ENCODE measurements at places on chromosomes 4 and X.

- no peak for DNase-seq
Measured at GRCh38 chrX:24332878-24333277, 19.0 kb upstream of the SUPT20HL2 start.

- no peak for DNase-seq
Measured at GRCh38 chr4:25229804-25230203, 4.0 kb upstream of the PI4K2B start.

DNA sequence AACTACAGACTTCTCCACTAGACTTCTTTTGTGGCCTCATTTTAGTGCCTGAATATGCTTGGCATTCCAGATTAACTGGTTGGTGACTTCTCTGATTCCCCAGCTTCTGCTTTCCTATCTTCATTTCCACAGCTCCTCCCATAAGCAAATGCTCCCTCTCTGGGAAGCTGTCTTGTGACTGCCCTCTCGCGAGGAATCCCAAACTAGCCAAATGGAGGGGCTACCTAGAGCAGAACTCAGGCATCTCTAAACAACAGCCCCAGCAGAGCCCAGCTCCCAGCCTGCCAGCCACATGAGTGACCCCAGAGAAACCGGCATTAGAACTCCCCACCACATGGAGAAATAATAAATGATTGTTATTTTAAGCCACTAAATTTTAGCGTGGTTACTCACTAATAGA lies 7.6 kb upstream of the VEGFD start:
- DNase-seq: no peak

DNA sequence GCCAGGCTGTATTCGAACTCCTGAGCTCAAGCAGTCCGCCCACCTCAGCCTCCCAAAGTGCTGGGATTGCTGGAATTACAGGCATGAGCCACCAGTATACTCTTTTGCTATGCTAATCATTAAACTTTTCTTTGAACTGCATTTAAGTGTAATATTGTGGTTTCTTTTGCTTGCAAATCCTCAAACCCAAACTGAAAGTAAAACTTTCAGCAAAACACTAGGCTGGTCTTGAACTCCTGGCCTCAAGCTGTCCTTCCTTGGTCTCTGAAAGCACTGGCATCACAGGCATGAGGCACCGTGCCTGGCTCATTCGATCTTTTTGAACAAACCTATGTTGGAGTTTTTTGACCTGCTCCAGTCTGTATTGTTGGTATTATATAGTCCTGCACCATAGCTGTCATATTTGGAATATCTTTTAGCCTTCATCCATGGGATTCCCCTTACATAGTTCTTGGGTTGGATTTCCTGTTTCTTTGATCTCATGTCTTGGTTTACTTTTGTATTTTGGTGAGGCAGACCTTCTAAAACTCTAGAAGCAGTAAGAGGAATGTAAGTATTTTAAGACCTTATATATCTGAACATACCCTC lies 34.1 kb downstream of the MOB1B start:
- DNase-seq: no peak

DNA sequence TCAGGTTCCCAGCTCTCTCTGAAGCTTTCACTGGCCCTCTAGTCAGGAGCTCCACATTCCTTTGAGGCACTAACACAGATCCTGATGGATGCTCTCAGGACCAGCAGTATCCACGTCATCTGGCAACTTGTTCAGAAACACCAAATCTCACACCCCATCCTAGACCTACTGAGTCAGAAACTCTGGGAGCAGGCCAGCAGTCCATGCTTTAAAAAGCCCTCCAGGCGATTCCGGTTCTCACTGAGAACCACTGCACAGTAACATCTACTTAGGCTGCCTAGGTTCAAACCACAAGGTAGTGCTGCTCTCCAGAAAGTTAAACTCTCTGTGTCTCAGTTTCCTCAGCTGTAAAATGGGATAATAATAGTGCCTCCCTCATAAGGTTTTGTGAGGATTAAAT lies 55.3 kb downstream of the CCDC158 start:
- DNase-seq: no peak

GRCh38 chrX:72146527-72146926 lies 14.8 kb upstream of the RTL5 start:
- DNase-seq: no peak

GRCh38 chr4:185730849-185731608 lies 81.0 kb downstream of the SORBS2 start:
- DNase-seq: no peak

DNA sequence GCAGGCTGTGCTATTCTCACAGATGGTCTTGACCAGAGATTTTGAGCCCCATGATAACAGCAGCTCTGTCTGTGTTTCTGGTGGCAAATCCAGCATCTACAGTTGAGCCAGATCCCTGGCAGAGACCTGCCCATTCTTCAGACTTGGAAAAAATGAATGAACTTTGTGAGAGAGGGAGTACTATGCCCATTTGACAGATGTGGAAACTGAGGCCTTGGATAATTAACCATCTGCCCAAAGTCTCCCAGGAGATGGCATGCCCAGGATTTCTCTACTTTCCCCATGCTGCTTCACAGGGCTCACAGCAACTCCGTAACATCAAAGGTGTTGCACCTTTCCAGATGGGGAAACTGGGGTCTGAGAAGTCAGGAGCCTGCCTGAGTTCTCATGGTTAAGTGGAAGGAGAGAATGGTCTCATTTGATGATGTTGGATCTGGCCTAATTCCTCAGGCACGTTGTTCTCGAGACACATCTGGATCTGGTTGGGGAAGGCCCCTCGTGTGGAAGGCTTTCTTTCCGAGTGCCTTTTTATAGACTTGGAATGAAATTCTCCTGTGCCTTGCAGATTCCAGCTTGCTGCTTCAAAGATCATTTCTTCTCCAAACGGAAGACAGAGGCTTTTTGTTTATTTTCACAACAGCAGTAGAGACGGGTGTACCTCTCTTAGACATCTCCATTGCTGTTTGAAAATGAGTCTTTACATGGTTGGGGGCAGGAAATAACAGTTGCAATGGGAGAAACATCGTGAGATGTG lies 73.3 kb upstream of the STX18 start:
- DNase-seq: no peak

DNA sequence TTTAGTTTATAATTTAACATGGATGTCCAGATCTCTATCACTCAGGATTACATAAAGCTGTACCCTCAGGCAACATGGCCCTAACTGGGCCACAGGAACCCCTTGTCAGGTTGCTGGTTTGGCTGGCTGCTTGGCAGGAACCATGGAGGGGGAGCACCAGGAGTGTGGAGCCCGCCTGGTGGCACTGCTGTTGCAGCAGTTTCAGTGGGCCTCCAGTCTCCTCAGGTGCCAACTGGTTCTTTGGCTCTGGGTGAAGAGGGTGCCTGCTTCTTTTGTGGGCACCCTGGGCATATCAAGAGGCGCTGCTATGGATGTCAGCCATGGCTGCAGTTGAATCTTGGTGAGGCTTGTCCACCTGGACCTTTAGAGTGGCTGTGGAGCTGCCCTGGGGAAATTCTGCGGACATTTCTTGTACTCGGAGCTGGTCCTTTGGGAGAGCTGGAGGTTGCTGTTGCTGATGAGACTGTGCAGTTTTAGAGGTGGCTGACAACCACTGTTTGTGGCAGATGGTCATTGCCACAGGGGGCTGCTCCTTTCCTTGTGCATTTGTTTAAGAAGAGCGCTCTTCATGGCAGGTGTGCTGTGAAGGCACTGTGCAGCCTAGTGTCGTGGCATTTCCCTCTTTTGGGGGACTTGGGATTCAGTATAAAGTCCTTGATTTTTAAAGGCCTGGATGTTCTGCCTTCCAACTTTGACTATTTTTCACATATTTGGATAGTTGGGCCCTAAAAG lies 10.3 kb upstream of the SMIM14 start:
- DNase-seq: no peak
